ENCODE measurements at places on chromosomes 16 and 17.
A peak's percentile ranks its signal among the peaks of the same experiment; 100 is the strongest.

DNA sequence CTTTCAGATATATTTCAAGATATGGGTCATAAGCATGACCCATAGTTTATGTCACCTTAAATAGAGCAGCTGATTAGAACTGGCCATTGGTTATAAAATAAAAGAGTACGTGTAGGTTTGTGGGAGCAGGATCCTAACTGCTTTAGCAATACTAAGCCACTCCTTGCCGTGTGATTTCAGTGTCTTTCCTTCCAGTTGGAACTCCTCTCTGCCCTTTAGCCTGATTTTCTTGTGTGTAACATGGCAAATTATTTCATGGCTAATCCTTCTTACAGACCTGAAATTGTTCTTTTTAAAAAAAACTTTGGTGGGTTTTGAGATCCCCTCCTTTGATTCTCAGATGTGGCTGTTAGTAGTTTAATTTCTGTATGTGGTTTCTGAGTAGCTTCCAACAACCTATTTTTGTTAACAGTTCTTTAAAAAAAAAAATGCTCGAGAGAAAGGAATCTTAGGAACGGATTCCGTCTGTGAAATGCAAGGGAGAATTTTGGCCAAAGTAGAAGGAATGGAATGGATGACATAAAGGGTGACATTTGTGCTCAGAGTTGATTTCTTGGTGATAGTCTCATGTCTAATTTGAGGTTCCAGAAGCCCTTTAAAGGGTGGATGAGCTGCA is 39.9 kb downstream of the DHRS7B start:
- no peak for DNase-seq

DNA sequence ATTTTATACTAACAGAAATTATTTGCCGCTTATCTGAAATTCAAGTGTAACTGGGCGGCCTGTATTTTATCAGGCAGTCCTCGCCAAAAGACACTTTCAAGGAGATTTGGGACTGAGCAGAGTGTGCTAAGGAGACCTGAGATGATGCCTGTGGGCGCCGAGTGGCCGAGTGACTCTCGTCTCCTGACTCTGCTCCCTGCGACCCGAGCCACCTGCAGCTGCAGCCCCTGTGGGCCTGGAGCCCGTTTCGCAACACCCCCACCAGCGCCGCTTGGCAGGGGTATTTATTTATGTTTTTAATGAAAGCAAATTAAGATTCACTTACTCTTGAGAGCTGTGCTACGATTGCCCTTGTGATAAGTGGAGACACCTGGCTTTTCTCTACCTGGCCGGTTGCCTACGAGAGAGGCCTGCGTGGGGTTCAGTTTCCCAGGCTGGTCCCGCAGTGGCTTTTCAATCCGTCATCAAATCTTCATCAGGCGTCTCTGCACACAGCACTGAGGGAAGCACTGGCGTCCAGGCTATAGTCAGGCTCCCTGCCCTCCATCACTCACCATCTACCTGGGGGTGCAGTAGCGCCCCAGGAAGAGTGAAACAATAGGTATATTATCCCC is 124.0 kb downstream of the SEC14L1 start:
- DNase-seq: no peak

GRCh38 chr16:70688246-70688742 is 2.4 kb upstream of the MTSS2 start:
- DNase-seq: no peak

DNA sequence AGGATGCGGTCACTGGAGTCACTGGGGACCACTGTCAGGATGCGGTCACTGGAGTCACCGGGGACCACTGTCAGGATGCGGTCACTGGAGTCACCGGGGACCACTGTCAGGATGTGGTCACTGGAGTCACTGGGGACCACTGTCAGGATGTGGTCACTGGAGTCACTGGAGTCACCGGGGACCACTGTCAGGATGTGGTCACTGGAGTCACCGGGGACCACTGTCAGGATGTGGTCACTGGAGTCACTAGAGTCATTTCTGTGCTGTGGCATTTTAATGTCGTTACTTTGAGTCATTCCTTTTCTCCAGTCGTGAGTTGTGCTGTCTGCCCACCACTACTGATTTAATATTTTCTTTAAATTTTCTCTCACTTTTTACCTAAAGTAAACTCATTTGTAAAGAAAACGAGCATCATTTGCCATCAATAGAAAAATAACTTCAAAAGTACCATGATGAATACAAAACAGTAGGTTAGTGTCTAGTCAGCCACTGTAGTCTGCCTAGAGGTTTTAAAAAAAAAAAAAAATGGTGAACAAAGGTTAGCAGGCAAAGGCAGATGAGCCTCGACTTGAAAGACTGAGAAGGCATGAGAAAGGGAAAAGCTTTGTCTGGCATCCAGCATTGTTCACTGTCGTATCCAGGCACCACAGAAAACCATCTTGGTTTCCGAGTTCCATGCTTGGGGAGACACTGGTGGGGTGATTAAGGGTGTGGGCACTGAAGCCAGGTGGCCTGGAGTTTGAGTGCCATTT is 346.6 kb downstream of the SNX29 start:
- no peak for DNase-seq

DNA sequence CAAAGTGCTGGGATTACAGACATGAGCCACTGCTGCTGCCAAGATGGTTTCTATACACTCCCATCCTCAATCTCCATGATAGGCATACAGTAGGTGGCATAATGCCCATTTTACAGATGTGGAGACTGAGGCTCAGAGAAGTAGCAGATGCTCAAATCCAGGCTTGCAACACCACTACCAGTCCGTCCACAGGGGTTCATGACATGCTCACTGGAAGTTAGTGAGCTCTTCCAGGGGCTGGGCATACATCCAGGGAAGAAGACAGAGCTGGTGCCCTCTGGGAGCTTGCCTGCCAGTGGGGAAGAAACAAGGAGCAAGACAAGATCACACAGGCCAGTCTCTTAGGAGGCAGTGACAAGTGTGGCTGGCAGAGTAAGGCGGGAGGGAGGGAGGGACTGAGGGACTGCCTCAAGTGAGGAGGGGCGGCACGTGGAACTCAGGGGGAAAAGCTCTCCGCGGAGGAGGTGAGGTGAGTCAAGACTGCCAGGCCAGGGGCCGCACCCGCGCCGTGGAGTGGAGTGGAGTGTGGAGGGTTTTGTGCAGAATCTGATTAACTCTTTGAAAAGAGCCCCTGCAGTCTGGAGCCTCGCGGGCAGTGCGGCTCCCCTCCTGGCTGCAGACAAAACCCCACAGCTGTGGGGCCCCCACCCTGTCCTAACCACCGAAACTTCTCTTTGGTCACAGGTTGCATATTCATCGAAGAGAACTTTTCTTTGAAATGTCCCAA is 27.9 kb downstream of the SREBF1 start:
- DNase-seq: no peak

DNA sequence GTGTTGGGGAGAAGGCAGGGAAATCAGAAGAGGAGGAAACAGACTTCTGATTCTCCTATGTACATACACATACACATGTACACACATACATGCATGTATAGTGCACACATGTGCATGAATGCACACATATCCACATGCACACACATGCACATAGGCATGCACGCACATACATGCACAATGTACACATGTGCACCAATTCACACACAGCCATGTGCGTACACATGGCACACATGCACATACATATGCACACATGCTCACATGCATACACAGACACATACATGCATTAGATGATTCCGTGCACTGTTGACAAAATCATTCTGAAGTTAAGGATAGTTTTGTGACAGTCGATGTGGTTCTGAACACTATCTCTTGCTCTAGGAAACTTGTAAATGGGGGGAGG is 214.0 kb upstream of the CDH13 start:
- no peak for DNase-seq

DNA sequence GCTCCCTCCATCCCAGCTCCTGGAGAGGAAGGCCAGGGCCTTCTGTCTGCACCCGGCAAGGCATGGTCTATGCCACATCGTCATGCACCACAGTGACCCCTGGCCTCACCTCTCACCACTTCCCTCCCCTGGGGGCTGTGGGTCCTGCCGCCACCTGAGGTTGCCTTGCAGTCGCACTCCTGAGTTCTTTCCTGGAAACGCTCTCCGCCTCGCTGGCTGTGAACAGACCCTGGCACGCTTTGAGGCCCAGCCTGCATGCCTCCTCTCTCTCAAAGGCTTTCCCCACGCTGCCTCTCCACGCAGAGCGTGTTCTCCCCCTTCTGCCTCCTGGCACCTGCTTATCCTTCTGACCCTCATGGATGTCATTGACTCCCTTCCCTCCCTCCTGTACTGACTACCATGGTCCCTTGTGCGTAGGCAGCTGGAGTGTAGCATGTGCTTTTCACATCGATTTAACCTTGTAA is 45.4 kb downstream of the SEC14L1 start:
- no peak for DNase-seq

DNA sequence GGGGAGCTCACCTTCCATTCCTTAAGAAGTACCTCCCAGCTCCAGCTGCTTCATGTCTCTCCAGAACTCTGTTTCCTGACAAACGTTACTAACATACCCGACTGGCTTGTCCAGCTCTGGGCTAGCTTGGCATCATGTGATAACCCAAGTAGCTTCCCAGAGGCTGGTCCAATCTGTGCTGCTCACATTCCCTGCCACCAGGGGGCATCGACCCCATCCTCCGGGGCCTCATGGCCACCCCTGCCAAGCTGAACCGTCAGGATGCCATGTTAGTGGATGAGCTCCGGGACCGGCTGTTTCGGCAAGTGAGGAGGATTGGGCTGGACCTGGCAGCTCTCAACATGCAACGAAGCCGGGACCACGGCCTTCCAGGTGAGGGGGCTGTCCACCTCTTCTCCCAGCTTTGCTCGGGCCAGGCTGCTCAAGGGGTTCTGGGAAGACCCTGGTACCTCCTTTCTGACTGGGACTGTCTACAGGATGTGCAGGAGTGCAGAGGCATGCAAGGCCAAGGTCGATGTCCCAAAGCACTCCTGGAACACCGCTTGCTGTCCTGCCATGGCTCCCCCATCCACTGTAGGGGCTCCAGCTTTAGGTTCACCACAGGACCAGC is 7.6 kb downstream of the EPX start:
- DNase-seq: no peak

DNA sequence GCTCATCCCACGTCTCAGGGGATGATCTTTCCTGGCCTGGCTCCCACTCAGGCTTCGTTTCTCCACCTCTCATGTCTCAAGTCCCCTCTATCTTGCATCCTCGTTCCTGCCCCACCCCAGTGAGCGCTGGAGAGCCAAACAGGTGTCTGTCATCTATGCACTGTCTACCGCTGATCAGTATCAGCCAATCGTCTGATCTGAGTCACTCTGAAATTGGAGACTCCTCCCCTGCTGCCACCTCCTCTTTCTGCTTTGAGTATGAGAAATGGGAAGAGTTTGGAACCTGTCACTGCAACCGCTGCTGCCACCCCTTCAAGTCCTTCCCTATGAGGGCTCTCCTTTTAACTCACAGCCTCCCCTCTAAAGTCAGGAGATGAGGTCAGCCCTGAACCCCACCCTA is 28.0 kb downstream of the FZD2 start:
- DNase-seq: no peak

GRCh38 chr17:58112970-58113631 is 29.9 kb downstream of the DYNLL2 start:
- DNase-seq: peak; percentile 88

DNA sequence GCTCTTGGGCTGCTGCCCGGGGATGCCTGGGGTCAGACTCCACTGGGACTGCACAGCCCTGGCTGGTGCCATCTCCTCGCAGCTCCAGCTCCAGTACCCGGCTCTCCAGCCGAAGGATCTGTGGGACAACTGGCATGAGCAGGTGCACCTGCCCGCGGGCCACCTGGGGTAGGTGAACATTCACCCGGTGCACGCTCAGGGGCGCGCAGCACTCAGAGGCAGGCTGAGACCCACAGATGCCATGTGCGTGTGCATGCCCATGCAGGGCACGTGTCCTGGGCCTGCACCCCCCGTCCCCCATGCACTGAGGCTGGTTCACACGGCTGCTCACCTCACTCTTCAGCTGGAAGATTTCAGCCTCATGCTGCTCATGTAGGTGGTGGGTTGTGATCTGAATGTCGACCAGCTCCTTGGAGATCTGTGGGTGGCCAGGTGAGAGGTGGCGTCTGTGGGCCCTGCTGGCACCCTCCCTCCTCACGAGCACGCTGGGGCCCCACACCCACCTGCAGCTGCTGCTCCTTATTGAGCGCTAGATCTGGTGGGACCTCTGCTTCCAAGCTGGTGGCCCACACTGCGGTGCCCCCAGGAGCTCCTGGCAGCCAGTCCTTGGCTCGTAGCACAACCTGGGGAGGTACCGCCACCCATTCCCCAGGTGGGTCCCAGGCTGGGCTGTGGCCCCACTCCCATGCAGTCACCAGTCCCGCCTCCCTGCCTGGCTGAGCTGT is 618 bp downstream of the CCDC78 start:
- DNase-seq: no peak

DNA sequence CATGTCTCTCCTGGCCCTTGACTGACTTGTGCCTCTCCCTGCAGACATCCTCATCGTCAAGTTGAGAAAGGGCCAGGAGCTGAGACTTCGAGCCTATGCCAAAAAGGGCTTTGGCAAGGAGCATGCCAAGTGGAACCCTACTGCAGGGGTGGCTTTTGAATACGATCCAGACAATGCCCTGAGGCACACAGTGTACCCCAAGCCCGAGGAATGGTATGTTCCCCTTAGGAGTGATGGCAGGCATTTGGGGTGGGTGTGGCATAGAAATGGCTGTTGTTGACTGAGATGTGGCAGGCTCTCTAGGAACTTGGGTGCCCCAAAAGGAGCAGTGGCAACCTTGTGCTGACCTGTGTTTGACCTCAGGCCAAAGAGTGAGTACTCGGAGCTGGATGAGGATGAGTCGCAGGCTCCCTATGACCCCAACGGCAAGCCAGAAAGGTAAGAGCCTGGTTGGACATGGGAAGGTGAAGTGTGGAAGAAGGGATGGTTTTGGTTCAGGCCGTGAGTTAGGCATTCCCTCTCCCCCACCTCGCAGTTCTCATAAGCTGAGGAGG is 7.5 kb downstream of the POLR2C start:
- DNase-seq: no peak

DNA sequence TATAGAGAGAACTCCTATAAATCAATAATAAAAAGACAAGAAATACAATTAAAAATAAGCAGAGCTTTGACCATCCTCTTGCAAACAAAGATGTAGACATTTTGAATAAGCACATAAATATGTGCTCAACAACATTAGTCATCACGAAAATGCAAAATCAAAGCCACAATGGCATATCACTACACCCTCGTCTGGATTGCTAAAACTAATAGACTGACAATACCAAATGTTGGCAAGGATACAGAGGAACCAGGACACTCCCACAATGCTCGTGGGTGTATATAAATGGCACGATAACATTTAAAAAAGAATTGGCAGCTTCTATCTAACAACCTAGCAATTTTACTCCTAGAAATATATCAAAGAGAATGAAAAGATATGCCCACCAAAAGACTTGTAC is 530.8 kb downstream of the HAPSTR1 start:
- no peak for DNase-seq

- no peak for DNase-seq
Observed at GRCh38 chr16:78925083-78925767, 675.3 kb downstream of the MAF start.

- DNase-seq: no peak
Observed at GRCh38 chr17:61997664-61998063, 67.4 kb downstream of the MED13 start.
